Breast epithelium (tissue), 4 donors: ENCODE measurements at places on chromosomes 1 and 21. TPM values are rescaled to one million over a fixed set of nuclear protein-coding genes. Genes with fewer than 3 reads are reported as not detected.

The MEX3A gene
- 1.3 TPM for total RNA-seq

DNA sequence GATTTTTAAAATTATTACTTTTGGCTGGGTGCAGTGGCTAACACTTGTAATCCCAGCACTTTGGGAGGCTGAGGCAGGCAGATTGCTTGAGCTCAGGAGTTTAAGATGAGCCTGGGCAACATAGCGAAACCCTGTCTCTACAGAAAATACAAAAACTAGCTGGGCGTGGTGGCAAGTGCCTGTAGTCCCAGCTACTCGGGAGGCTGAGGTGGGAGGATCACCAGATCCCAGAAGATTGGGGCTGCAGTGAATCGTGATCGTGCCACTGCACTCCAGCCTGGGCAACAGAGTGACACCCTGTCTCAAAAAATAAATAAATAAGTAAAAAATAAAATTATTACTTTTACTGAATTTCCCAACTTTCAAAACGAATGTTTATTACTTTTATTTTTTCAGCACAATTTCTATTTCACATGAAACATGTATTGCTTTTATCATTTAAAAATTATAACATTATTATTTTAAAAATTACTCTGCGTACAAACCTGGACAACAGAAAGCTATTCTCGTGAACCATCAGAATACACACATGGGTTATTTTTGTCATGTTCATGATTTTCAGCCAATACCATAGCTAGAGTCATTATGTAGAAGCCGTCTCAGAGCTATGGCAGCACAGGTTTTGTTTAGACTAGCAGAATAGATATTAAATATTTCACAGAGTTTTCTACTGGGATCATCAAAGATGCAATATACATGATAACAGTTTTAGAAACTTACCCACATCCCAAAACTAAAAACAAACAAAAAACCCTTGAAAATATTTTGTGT is 621 bp downstream of the AMPD1 start:
- H3K4me3 ChIP-seq: no peak overlapping the region
- no peaks in the 10 kb centered on the region for H3K4me1 ChIP-seq
- DNase-seq: no peak
- no peaks in the 10 kb centered on the region for H3K27me3 ChIP-seq
- no peak overlapping the region for H3K27ac ChIP-seq

The SLC16A4 gene
- total RNA-seq: 0.96 TPM

DNA sequence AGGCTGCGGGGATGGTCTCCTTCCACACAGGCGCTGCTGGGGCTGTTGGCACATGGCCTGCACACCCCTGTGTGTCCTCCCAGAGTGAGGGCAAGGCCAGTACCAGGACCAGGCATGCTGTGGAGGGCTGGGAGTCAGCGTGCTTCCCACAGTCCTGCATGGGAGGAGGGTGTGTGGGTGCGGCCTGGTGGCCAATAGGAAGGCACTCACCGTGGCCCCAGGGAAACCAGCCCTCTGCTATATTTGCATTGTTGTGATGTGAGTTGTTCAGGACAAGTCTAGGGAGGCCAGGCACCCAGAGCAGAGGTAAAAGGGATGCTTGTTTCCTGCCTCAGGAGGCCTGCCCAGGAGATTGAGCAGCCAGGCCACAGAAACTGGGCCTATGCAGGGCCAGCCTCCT is 59.5 kb downstream of the S100B start:
- DNase-seq: no peak
- H3K27ac ChIP-seq: no peak overlapping the region
- no peak overlapping the region for H3K4me3 ChIP-seq
- H3K4me1 ChIP-seq: no peaks in the 10 kb centered on the region
- no peaks in the 10 kb centered on the region for H3K27me3 ChIP-seq
- no peaks in the 10 kb centered on the region for H3K36me3 ChIP-seq

GRCh38 chr1:160352555-160352954 is 9.4 kb downstream of the NCSTN start:
- no peaks in the 10 kb centered on the region for H3K4me1 ChIP-seq
- no peaks in the 10 kb centered on the region for H3K27me3 ChIP-seq
- no peak for DNase-seq
- no peak overlapping the region for H3K4me3 ChIP-seq

GRCh38 chr21:37272897-37273296 is 5.8 kb upstream of the VPS26C start:
- no peaks in the 10 kb centered on the region for H3K36me3 ChIP-seq
- no peak overlapping the region for H3K27ac ChIP-seq
- no peaks in the 10 kb centered on the region for H3K27me3 ChIP-seq
- no peak for DNase-seq
- H3K4me3 ChIP-seq: no peak overlapping the region

DNA sequence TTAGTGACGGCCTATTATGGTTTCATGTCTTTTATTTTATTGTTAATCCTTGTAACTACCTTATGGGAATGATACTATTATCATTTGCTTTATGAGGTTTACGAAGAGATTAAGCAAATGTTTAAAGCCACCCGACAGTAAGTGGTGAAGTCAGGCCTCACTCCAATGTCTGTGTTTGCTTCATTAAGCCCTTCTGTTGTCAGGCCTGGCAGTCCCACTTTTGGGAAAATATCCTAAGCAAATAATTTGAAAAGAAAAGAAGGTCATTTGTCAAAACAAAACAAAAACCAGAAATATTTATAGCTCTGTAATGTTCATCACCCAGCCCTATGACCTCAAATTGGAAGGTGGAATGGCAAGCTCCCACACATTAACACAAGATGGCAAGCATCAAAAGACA is 40.7 kb upstream of the USP24 start:
- H3K27ac ChIP-seq: no peak overlapping the region
- no peaks in the 10 kb centered on the region for H3K27me3 ChIP-seq
- no peak overlapping the region for H3K4me3 ChIP-seq
- no peak for DNase-seq
- peaks cover 7% of the 10 kb centered on the region for H3K4me1 ChIP-seq

DNA sequence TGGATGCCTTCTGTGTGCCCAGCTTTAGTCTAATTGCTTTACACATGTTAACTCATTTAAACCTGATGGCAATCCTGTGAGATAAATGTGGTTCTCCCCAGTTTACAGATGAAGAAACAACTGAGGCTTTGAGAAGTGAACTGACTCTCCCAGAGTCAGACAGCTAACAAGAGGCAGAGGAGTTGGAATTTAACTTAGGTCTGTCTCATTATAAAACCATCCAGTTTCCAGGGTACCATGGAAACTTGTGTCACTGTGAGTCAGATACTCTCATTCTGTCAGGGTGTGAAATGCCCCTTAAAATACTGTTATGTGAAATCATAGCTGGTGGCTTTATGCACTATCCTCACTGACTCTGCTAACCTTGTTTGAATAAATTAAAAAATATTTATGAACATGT is 206.6 kb downstream of the PBX1 start:
- peak overlapping the region; percentile 72 for H3K27ac ChIP-seq
- H3K27me3 ChIP-seq: no peaks in the 10 kb centered on the region
- no peaks in the 10 kb centered on the region for H3K36me3 ChIP-seq
- no peaks in the 10 kb centered on the region for H3K4me1 ChIP-seq

DNA sequence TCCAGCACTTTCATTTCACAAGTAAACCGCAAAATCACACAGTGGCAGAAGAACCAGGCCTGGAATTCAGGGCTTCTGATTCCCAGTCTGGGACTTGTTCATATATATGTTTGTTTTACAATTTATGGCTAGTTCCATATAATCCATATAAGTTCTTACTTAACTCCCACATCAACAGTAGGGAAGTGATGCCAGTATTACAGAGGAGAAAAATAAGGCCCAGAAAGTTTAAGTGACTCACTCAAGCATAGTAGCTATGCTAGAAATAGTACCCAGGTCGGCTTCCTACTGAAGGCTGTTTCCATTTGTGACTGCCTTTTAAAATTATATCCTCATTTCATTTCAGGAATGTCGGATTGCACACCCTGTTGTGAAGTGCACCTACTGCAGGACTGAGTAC is 1.4 kb downstream of the FAM76A start:
- H3K4me3 ChIP-seq: peak overlapping the region; percentile 75
- no peak for DNase-seq
- H3K4me1 ChIP-seq: no peaks in the 10 kb centered on the region
- H3K27ac ChIP-seq: no peak overlapping the region
- no peaks in the 10 kb centered on the region for H3K36me3 ChIP-seq

The TFF2 gene
- not detected for total RNA-seq

- no peak for DNase-seq
- no peak overlapping the region for H3K27ac ChIP-seq
- no peak overlapping the region for H3K4me3 ChIP-seq
- peaks cover 60% of the 10 kb centered on the region for H3K27me3 ChIP-seq
Measured at GRCh38 chr1:2912424-2913061, 108.7 kb upstream of the ACTRT2 start.

The C1orf232 gene
- not detected for total RNA-seq

The MIXL1 gene
- total RNA-seq: not detected

GRCh38 chr1:75265792-75266191 is 131.6 kb downstream of the LHX8 start:
- H3K27me3 ChIP-seq: no peaks in the 10 kb centered on the region
- no peak overlapping the region for H3K27ac ChIP-seq
- no peaks in the 10 kb centered on the region for H3K4me1 ChIP-seq
- no peak overlapping the region for H3K4me3 ChIP-seq
- DNase-seq: no peak

The GBP1 gene
- 29.5 TPM for total RNA-seq

The OR2T2 gene
- not detected for total RNA-seq

DNA sequence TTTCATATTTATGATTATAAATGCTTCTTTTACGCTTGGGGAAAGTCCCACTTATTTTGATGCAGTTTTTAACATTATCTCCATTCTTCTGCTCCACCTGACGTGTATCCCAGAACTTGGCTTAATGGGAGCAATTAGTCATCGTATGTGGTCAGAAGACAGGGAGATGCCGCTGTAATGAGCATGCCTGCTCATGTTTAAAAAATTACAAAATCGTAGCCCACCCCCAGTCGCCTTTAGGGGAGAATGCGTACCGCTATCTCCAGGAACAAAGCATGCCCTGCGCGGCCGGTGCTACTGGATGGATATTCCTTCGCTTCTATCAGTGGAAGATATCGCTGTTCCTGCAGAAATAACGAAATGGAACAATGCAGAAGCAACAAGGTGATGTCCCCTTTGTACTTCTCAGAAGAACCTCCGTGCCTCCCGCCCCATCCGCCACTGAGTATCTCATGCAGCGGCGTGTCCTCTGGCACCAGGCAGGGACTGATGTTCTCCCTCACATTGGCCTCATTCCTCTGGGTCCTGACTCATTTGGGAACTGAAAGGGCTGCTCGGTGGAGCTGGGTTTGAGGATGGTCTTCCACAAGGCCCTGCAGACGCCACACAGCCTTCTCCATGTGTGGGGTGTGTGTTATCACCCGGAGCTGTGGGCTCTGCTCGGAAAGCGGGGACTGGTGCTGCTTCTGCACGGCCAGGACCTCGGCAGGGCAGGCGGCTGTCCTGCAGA is 116.3 kb upstream of the COL6A1 start:
- no peak overlapping the region for H3K27ac ChIP-seq
- no peaks in the 10 kb centered on the region for H3K36me3 ChIP-seq

DNA sequence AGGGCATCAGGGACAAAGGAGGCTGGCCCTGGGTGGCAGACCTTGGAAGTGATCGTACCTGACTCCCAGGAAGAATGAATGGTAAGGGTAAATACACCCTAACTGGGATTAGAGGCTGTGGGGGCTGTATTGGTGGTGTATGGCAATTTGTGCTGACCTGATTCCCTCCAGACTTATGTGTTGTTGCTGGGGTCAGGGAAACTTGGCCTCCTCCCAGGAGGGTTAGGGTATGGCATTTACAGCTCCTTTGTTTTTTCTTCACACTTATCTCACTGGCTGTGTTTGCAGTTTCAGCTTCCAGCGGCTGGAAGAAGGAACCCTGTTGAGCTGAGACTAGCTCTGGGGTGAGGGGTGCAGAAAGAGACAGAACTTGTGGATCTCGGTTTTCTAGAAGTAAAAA is 8.2 kb downstream of the VANGL1 start:
- H3K27me3 ChIP-seq: no peaks in the 10 kb centered on the region
- no peak overlapping the region for H3K4me3 ChIP-seq
- no peak overlapping the region for H3K27ac ChIP-seq

The REN gene
- not detected for total RNA-seq

The PGLYRP3 gene
- total RNA-seq: not detected

- no peaks in the 10 kb centered on the region for H3K4me1 ChIP-seq
- no peak overlapping the region for H3K4me3 ChIP-seq
- H3K36me3 ChIP-seq: no peaks in the 10 kb centered on the region
- H3K27me3 ChIP-seq: no peaks in the 10 kb centered on the region
Measured at GRCh38 chr1:22500058-22500457, 48.4 kb downstream of the ZBTB40 start.

DNA sequence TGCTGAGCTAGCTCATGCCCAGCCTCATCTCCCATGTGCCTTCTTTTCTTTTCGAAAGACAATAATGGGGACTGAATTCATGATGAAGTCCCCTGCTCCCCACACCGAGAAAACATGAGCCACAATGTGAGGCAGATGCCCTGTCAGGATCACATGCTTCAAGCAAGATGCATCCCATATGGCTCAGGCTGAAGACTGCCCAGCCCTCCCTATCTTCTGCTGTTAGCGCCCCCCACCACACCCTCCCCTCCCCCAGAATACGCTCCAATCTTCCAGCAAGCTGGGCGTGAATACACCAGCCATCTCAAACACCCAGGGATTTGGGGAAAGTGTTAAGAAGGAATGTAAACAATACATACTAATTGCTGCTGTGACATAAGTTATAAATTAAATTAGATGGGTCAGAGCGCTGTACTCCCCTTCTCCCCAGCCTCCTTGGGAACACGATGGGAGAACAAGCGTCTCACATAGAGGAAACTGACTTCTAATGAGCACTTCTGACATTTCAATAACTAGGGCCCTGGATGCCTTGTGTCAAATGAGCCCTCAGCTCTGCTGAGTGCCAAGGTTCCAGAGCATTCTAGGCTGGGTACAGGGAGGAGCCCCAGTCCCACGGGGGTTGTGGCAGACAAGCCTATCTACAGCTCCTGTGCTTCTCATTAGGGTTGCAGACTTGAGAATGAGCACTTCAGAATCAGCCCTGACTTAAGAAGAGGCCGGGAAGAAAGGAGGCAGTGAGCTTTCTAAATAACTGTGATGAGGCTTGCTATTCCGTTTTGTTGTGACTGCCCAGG is 55.6 kb downstream of the TNR start:
- H3K4me1 ChIP-seq: no peaks in the 10 kb centered on the region
- H3K27ac ChIP-seq: no peak overlapping the region
- no peaks in the 10 kb centered on the region for H3K36me3 ChIP-seq
- DNase-seq: no peak

DNA sequence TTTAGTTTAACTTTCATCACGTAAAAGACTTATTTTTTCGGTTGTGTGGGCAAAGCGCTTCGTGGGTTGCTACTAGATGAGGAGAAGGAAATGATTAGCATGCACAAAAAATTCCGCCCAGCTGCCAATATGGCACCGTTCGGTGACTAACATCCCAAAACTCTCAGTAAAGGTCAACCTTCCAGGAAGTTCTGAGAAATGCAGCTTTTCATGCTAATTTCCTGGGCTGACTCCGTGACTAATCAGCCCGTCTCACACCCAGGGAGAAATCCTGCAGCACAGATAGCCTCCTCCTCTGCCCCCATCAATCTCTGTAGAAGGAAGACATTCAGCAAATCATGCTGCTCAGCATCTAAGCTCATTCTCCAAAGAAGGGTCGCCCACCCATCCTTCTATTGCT is 34.1 kb downstream of the TMCO4 start:
- H3K36me3 ChIP-seq: no peaks in the 10 kb centered on the region
- no peaks in the 10 kb centered on the region for H3K4me1 ChIP-seq
- no peak overlapping the region for H3K27ac ChIP-seq
- no peak overlapping the region for H3K4me3 ChIP-seq

GRCh38 chr1:157626099-157626498 is 28.2 kb upstream of the FCRL4 start:
- no peaks in the 10 kb centered on the region for H3K36me3 ChIP-seq
- H3K4me1 ChIP-seq: no peaks in the 10 kb centered on the region
- H3K27me3 ChIP-seq: no peaks in the 10 kb centered on the region
